HCEC 1CT (cell line): ENCODE measurements at places on chromosomes 1 and 21.

- peak; percentile 100 for DNase-seq
Measured at GRCh38 chr21:34526618-34527290, 14.7 kb upstream of the KCNE1 start.

GRCh38 chr21:35222541-35222941 lies 173.4 kb upstream of the RUNX1 start:
- no peak for DNase-seq

DNA sequence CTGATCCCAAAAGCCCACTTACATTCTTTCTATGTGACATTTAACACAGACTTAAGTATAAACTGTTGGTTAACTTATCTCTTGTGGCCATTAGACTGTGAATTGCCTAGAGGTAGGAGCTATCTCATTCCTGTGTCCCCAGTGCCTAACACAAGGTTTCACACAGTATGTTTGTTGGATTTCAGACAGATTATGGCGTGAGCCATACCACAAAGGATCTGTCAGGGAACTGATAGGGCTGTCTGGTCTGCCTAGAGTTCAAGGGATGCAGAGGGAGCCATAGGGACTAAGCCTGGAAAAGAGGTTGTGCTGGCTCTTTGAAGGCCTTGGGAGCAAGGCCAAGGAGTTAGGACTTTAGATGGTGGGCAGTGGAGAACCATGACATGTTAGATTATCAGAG lies 40.0 kb downstream of the MEF2D start:
- no peak for DNase-seq

DNA sequence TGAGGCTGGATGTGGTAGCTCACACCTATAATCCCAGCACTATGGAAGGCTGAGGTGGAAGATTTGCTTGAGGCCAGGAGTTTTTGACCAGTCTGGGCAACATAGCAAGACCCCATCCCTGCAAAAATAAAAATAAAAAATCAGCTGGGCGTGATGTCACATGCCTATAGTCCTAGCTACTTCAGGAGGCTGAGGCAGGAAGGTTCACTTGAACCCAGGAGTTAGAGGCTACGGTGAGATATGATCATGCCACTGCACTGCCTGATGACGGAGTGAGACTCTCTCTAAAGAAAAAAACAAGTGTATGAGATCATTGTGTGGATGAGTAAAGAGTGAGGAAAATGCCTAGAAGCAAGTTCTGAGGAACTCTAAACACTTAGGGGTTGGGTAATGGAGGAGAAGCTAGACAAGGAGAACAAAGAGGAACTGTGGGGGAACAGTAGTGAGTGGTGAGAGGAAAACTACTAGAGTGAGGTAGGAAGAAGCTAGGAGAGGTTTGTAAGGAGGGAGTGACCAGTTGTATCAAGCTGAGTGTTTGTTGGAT lies 17.0 kb downstream of the CLIC4 start:
- peak; percentile 33 for DNase-seq

GRCh38 chr1:2273401-2274090 lies 45.4 kb downstream of the SKI start:
- no peak for DNase-seq
